Activated T-cell treated with anti-CD3 and anti-CD28 coated beads, Interleukin-2, amount 50 U/mL, for 1 hour (primary cell): ENCODE measurements at places on chromosomes 2 and 18.

GRCh38 chr18:3840766-3841165 is 390.8 kb downstream of the TGIF1 start:
- DNase-seq: no peak

GRCh38 chr2:236967499-236967783 is 118.2 kb upstream of the COPS8 start:
- no peak for DNase-seq

DNA sequence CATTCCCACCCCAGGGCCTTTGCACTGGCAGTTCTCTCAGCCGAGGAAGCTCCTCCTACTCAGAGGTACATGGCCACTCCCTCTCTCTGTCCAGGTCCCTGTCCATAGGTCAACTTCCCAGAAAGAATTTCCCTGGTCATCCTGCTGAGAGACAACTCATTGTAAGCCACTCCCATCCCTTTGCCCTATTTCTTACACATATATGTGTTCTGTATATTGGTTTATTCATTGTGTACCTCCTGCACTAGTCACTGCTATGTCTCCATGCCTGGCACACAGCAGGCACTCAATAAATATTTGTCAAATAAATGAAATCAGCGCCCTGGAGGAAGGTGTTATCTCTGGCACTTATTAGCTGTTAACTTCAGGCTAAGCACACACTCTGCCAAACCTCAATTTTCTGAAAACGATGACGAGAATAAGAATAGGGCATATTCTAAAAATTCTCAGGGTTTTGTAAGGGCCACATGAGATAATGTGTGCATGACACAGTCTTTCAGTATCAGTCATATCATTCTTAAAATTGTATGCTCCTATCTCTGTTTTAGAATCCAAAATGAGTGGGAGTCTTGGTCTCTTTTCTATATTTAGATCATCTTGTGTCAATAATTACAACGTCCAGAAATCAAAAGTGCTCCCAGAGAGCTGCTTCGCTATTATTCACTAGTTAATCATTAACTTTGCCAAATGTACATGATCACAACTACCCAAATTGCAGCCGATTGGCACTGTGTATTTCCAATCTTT is 198.0 kb downstream of the ALK start:
- no peak for DNase-seq

- DNase-seq: no peak
Observed at GRCh38 chr2:198188982-198189381, 384.6 kb downstream of the PLCL1 start.

- DNase-seq: no peak
Observed at GRCh38 chr2:65072181-65072970, 16.2 kb downstream of the CEP68 start.

- no peak for DNase-seq
Observed at GRCh38 chr2:229752970-229753729, 38.8 kb upstream of the DNER start.

DNA sequence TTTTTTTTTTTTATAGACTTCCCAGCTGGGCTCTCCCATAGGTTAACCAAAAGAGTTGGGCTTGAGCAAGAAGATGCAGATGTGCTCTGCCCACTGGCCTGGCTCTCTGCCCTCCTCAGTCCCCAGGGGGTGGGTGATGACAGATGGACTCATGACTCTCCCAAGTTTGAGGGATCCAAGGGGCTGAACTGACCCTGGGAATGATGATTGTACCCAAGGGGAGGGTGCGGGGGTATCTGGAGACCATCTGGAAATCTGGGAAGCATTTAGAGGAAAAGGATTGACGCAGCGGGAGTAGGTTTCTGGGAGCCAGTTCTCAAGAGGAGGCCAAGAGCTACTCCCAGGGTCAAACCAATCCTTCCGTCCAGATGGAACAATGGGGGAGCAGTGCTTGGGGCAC is 330.8 kb downstream of the CYP26B1 start:
- no peak for DNase-seq

GRCh38 chr2:45450634-45451033 is 160.4 kb downstream of the SRBD1 start:
- DNase-seq: no peak

DNA sequence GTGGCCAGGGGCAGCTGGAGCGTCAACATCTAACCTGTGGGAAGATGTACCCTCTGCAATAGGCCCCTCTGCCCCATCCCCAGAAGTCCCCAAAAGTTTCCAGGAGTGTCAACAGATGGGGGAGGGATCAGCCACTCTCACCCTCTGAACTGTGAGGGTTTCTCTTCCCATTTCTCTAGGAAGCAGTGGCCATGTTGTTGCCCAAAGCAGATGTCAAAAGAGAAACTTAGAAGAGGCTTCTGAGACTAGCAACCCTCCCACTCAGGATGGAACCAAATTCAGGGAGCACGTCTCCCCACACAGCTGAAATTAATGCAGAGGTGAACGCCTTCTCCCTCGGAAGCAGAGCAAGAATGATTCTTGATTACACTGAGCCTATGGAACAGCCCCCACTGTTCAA is 70.3 kb downstream of the ARL4C start:
- no peak for DNase-seq

GRCh38 chr2:176817061-176817565 is 395.5 kb upstream of the HNRNPA3 start:
- peak; percentile 27 for DNase-seq

- no peak for DNase-seq
Observed at GRCh38 chr18:24669015-24669414, 208.6 kb downstream of the HRH4 start.

DNA sequence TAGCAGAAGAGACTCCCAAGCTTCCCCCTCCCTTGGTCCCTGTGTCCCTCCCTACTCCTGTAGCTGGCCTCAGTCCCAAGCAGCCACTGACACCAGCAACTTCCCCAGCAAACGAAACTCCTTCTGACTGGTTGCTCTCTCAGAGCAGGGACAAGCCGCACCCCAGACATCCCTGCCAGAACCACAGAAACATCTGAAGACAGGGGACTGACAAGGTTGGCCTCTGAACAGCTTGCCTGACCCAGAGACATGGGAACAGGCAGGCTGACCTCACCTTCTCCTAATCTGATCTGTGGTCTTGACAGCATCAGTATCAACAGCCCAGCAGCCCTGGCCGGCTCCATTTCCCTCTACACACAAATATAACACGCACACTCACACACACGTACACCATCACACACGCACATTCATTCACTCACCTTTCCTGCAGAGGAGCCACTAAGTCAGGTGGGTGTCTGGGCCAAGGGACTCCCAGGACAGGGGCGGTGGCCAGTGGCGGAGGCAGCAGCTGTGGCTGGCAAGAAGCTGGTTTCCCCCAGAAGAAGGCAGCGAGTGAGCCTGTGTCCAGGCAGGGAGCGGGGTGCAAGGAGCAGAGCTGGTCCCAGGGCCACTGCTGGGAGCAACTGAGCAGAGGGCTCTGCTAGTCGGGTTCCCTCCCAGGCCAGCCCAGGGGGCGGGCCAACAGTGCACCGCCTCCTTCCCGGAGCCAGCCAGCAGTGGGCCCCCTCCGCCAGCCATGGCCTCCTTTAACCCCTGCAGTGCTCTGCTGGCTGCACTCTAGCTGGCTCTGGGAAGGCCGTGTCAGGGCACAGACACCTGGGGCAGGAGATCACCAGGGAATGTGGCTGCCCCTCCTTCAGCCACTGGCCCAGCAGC is 59.1 kb downstream of the TNS1 start:
- no peak for DNase-seq
